D721Med (cell line): ENCODE measurements at places on chromosomes 2 and 18.
A peak's percentile ranks its signal among the peaks of the same experiment; 100 is the strongest.

DNA sequence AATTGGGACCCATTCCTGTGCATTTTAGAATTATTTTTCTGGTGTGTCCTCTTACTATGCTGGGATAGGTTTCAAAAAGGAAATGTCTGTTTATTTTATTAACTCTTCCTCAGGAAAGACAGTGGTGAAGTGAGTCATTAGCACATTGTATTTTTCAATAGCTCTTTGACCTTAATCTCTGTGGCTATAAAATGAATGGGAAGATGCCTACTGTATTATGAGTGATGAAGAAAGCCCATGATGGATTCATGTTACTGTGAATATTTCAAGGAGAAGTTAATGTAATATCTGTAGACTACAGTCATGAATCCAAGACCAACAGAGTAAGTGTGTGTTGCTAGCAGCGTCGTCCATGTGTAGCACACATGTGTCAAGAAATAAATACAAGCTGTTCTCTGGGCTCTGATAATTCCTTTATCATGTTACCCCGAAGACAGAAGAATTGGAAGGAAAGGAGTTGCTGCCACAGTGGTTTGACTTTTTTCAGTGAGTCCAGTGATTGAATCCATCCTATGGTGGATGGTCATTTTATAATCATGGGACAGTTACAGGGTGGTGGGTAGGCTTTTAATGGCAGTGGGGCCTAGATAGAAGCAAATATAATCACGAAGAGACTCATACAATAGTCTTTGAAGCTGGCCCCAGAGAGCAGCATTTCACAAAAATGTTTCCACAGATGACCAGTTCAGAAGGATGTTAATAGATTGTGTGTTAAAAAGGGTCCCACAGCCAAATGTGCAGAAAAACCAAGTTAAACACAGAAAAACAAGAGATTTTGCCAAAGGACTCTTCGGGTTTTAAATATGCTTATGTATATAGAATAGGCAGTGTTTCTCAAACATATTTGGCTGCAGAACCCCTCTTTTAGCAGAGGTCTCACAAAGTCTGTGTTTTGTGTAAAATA, 239.7 kb upstream of the RASGRP3 start:
- no peak for DNase-seq

GRCh38 chr2:42230891-42231290, 61.7 kb downstream of the EML4 start:
- DNase-seq, result no peak

- no peak for DNase-seq
These were observed 316.9 kb downstream of the OSR1 start for GRCh38 chr2:19041434-19042041.

- DNase-seq, result no peak
These were observed 136.6 kb downstream of the AGPS start for GRCh38 chr2:177529166-177529565.

GRCh38 chr2:13522917-13523821, 806.4 kb downstream of the TRIB2 start:
- no peak for DNase-seq

- peak; percentile 53 for DNase-seq
These were observed 41.5 kb upstream of the CAB39 start for GRCh38 chr2:230671117-230671516.

GRCh38 chr2:171405546-171405945, 28.2 kb downstream of the METTL8 start:
- DNase-seq, result no peak

DNA sequence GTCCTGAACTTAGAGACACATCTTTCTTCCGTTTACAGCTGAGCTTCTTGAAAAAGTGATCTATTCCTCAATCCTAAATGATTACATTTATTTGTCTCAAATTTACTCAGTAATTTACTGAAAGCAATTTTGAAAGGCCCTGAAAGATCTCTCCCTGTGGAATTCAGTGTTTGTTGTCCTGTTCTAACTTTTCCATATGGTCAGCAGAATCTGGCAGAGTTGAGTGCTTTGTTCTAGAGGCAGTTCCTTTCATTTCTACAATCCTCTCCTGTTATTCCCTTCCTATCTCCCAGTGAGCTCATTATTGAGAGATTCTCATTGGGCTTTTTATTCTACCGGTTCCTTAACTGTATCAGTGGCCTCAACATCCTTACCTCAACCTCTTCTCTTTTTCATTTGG, 36.5 kb upstream of the REG3G start:
- no peak for DNase-seq

DNA sequence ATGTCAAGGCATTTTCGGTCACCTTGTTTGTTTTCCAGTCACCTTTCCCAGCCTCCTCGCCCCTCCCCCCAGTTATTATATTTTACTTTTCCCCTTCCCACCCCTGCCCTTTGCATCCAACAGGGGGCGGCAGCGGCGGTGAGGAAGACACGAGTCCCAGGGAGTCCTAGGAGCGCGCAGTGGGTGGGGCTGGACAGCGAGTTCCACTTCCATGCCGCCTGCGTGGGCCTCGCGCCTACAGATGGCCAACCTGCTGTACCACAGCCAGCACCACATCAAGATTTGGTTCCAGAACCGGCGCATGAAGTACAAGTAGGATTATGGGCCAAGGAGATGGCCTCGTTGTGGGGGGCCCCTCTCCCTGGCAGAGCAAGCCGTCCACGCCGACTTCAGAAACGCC, 37.2 kb upstream of the EVA1A start:
- no peak for DNase-seq

DNA sequence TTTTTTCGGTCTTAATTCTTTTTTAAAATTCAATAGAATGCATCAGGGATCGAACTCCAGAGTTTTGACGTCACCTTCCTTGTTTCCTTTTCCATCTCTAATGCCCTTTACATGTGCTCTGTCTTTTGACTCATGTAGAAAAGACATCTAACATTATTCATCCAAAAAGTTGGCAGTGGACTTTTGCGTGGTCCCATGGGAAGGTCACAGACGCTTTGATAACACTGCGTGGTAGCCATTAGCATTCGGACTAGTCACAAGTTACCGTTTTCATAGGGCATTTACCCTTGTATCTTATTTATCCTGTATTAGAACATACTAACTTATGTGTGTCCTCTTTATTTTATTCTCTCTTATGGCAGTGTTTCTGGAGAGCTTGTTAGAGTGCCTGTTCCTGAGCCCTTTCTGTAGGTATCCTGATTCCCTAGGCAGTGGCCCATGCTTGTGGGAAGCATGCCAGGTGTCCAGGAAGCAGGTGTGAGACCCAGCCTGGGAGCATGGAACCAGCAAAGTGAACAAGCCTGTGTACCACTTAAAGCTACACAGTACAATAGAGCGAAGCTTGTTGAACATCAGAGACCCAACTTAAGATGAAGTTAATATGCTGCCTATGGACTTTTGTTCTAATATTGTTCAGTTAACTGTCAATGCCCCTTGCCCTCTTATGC, 73.6 kb upstream of the RBM44 start:
- DNase-seq, result no peak

- no peak for DNase-seq
These were observed 38.9 kb downstream of the ID2 start for GRCh38 chr2:8720741-8721140.

DNA sequence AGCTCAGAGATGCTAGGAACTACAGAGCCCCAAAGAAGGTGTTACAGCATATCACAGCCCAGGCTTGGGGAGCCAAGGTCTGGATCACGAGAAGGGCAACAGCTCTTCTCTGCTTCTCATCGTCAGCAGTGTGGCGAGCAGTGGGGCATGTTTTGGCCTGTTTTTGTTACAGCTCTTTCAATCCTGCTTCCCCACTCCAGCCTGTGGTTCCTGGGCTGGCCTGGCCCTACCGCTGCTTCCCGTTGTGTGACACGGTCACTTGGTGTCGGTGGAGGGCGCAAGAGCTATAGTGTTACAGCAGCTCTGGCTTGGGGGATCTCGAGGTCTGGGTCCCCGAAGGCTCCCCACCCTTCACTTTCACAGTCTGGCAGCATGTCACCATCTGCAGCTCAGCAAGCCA, 870.2 kb downstream of the CBLN2 start:
- DNase-seq, result no peak

GRCh38 chr2:54889053-54889452, 161.2 kb downstream of the RTN4 start:
- DNase-seq, result no peak
